Nephron progenitor cell (in vitro differentiated cells): ENCODE measurements at places on chromosomes 11 and 22.

GRCh38 chr11:66011785-66012303 lies at the start of gene CST6:
TSS of gene CST6 (plus strand) at chr11:66012008. CDS start at chr11:66012045, 37 bp downstream.
- H3K36me3 ChIP-seq = no peaks in the 10 kb centered on the region
- no peak within 1 kb of the TSS for H3K4me3 ChIP-seq
- DNase-seq = no peak
- H3K27ac ChIP-seq = no peak within 1 kb of the TSS

GRCh38 chr11:58898106-58898505 lies 41.2 kb upstream of the GLYATL1 start:
- H3K4me3 ChIP-seq = no peak overlapping the region
- no peak for DNase-seq
- no peaks in the 10 kb centered on the region for H3K27me3 ChIP-seq
- peaks cover 30% of the 10 kb centered on the region for H3K36me3 ChIP-seq
- H3K27ac ChIP-seq = peak overlapping the region; percentile 72

DNA sequence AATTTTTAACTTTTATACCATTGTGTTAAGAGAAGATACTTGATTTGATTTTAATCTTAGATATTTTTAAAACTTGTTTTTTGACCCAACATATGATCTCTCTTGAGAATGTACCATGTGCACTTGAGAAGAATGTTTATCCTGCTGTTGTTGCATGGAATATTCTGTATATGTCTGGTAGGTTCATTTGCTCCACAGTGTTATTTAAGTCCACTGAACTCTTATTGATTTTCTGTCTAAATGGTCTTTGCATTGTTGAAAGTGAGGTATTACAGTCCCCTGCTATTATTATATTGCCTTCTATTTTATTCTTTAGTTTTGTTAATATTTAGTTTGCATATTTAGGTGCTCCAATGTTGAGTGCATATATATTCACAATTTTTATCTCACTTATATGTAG lies 397.3 kb upstream of the CCDC179 start:
- no peaks in the 10 kb centered on the region for H3K36me3 ChIP-seq
- no peaks in the 10 kb centered on the region for H3K27me3 ChIP-seq

- H3K4me3 ChIP-seq = no peak overlapping the region
- no peaks in the 10 kb centered on the region for H3K36me3 ChIP-seq
- no peak overlapping the region for H3K27ac ChIP-seq
Measured at GRCh38 chr22:36737776-36738175, 34.2 kb upstream of the CACNG2 start.

DNA sequence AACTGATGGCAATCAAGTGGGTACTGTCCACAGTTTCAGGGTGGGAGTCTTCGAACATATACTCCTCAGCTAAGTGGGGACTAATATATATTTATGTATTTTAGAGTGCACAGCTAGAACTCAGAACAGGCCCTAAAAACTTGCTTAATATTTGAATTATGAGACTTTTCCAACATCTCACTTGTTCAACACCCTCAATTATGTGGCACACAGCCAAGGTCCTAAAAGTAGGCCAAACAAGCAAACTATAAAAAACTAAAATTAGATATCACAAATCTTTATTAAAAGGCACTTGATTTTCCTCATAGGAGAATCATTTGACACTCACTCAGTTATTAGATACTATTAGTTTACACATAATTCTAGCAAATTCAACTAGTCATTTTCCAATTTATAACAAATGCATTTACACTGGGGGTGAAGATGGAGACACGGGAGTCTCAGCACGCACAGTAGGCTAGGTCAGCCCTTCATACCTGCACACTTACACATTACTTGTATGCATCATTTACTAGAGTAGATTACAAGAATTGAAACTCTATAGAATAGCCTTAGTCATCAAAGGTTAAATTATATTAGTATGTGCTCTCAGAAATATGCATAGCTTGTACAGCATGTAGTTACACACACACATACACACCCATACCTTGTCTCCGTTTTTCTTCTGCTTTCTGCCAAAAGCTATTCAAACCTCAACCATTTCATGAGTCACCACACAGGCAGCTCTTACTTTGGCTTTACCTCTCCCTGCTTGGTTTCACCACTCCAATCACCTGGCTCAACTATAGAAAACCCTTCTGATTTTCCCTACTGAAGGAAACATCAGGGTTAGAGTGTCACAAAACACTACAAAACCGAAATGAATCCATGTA lies 171.5 kb downstream of the SBF2 start:
- peaks cover 6% of the 10 kb centered on the region for H3K4me1 ChIP-seq
- H3K4me3 ChIP-seq = no peak overlapping the region
- no peaks in the 10 kb centered on the region for H3K27me3 ChIP-seq
- H3K36me3 ChIP-seq = peaks cover 6% of the 10 kb centered on the region

DNA sequence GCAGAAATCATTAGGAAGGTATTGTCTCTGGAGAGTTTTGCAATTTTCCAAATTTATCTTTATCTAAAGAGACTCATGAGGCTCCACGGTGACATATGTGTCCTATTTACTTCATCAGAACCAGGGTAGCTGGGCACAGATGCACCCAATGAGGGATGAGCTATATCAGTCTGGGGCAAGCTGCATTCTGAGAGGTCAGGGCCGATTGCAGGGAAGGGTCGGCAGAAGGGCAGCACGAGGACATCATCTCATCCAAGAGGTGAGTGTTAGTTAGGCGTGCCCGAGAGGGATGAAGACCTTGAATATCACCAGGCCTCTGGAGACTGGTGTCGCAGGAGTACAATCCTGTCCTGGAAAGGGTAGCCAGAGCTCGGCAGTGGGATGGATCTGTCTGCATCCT lies 41.0 kb upstream of the SPON1 start:
- DNase-seq = no peak
- H3K27me3 ChIP-seq = peaks cover 3% of the 10 kb centered on the region
- peaks cover 59% of the 10 kb centered on the region for H3K4me1 ChIP-seq
- no peak overlapping the region for H3K27ac ChIP-seq

DNA sequence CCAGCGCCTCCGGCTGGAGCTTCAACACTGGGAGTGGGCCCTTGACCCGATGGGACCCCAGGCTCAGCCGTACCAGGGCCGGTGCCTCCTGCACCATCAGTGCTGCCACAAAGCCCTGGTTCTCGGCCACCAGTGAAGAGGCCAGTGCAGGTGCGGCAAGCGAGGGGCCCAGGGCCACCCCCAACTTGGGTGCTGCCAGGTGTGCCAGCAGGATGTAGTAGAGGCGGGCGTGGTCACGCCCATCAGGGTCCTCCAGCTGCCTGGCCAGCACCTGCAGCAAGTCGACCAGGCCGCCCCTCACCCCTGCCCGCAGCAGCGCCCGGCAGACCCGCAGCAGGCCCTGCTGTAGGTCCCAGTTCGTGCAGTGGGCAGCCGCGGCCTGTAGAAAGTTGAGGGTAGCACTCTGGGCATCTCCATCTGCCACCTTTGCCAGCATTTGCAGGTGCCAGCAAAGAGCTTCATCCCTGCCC lies 2.3 kb downstream of the AP5B1 start:
- DNase-seq = no peak
- no peaks in the 10 kb centered on the region for H3K4me1 ChIP-seq
- H3K4me3 ChIP-seq = no peak overlapping the region

DNA sequence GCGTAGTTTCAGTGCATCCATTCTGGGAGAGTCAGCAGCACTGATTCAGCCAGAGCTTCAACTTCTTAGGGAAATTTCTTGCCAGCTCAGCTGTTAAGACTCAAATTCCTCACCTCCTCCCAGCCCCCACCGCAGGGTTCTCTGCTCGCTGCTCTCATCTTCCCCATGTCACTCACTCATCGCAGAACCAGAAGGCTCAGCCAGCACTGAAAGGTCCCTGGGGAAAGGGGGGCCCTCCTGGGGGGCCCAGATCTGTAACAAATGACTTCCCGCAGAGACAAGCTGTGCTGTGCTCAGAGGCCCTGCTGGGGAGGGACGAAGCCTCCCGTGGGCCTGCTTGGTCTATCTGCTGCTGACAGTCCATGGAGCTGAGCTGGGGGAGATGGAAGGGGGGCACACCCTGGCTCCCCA lies 220.6 kb downstream of the NTM start:
- DNase-seq = peak; percentile 37
- H3K27me3 ChIP-seq = peaks cover 2% of the 10 kb centered on the region
- H3K27ac ChIP-seq = no peak overlapping the region
- H3K4me3 ChIP-seq = peak overlapping the region; percentile 24
- H3K4me1 ChIP-seq = peaks cover 71% of the 10 kb centered on the region

GRCh38 chr22:32600147-32600546 lies 125.5 kb downstream of the FBXO7 start:
- H3K27ac ChIP-seq = no peak overlapping the region
- no peak for DNase-seq
- H3K4me3 ChIP-seq = no peak overlapping the region
- peaks cover 18% of the 10 kb centered on the region for H3K4me1 ChIP-seq
- no peaks in the 10 kb centered on the region for H3K36me3 ChIP-seq

DNA sequence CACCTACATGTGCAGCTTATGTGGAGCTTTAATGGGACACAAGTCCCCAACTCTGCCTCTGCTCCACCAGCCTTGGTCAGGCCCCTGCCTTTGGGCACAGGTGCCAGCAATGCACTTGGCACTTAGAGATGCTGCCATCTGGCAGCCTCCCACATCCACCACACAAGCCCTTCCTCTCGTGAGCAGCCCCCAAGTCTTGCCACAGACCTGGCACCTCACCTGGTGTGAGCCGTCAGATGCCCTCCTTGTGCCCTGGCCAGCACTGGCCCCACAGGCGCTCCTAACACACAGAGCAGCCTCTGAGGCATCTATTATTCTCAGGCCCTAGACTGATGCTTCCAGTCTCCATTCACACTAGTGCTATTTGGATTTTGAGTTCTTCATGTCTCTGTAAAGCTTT lies 24.5 kb upstream of the SERPIND1 start:
- no peak for DNase-seq
- H3K4me1 ChIP-seq = peaks cover 18% of the 10 kb centered on the region
- H3K4me3 ChIP-seq = no peak overlapping the region
- no peaks in the 10 kb centered on the region for H3K27me3 ChIP-seq

GRCh38 chr11:7639643-7640025 lies 33.7 kb downstream of the CYB5R2 start:
- no peaks in the 10 kb centered on the region for H3K27me3 ChIP-seq
- peaks cover 30% of the 10 kb centered on the region for H3K4me1 ChIP-seq
- peaks cover 63% of the 10 kb centered on the region for H3K36me3 ChIP-seq
- no peak for DNase-seq

DNA sequence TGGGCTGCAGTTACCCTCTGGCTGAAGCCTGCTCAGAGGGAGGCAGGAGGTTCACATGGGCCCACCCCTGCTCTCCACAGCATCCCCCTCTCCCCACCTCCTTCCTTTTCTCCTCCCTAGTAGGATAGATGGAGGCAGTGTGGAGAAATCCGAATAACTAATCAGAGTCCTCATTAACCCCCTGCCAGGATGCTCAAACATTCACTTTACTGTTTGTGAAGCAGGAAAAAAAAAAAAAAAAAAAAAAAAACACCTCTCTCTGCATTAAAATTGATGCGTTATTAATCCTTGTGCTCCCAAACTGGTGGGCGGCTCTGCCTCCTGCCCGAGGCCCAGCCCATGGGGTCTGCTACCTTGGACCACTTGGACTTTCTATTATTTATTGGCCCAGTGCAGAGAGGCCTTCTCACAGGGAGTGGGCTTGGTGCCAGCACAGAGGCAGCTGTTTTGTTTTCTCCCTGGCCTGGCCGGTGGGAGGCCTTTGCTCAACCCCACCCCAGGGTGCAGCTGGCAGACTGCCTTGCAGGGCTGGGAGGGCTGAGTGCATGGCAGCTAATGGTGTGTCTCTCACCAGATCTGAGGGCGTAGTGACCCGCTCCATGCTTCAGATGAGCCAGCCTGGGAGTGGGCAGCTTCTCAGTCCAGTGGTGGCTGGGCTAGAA lies 150.7 kb downstream of the PKNOX2 start:
- H3K27me3 ChIP-seq = peaks cover 4% of the 10 kb centered on the region
- H3K36me3 ChIP-seq = peaks cover 47% of the 10 kb centered on the region
- no peak overlapping the region for H3K27ac ChIP-seq
- DNase-seq = no peak
- peaks cover 41% of the 10 kb centered on the region for H3K4me1 ChIP-seq

- no peak overlapping the region for H3K27ac ChIP-seq
- no peaks in the 10 kb centered on the region for H3K4me1 ChIP-seq
- no peaks in the 10 kb centered on the region for H3K36me3 ChIP-seq
- no peak overlapping the region for H3K4me3 ChIP-seq
- H3K27me3 ChIP-seq = no peaks in the 10 kb centered on the region
Measured at GRCh38 chr11:10942620-10943019, 84.8 kb upstream of the ZBED5 start.

GRCh38 chr11:78714539-78714938 lies 139.9 kb upstream of the NARS2 start:
- peaks cover 9% of the 10 kb centered on the region for H3K27me3 ChIP-seq
- H3K36me3 ChIP-seq = peaks cover 48% of the 10 kb centered on the region
- no peak overlapping the region for H3K27ac ChIP-seq
- DNase-seq = no peak
- peaks cover 6% of the 10 kb centered on the region for H3K4me1 ChIP-seq
- H3K4me3 ChIP-seq = no peak overlapping the region

- no peaks in the 10 kb centered on the region for H3K36me3 ChIP-seq
- H3K27ac ChIP-seq = no peak overlapping the region
- peaks cover 12% of the 10 kb centered on the region for H3K4me1 ChIP-seq
- DNase-seq = no peak
Measured at GRCh38 chr11:86748296-86748695, 52.0 kb upstream of the PRSS23 start.

DNA sequence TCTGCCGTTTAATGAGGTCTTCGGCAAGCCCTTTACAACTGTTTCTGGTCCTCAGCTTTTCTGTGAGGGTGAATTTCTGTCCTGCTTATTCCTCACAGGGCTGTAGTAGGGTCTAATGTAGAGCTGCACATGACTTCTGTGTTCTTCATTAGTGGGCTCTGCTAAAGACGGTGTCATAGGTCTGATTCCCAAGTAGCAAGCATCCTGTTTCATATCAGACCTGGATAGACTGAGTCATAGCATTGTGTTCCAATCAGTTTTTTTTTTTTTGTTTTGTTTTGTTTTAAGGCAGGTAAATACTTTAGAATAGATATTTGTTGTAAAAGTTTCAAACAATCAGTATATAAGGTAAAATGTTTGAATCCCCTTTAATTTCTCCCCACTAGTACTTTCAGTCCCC lies 35.4 kb downstream of the BIRC2 start:
- no peak overlapping the region for H3K4me3 ChIP-seq
- no peaks in the 10 kb centered on the region for H3K27me3 ChIP-seq
- peaks cover 53% of the 10 kb centered on the region for H3K36me3 ChIP-seq
- no peak overlapping the region for H3K27ac ChIP-seq

GRCh38 chr11:4626207-4627099 lies 10.8 kb upstream of the OR51D1 start:
- peak; percentile 88 for DNase-seq
- no peaks in the 10 kb centered on the region for H3K36me3 ChIP-seq
- H3K27ac ChIP-seq = no peak overlapping the region
- H3K4me3 ChIP-seq = peak overlapping the region; percentile 19
- H3K4me1 ChIP-seq = peaks cover 5% of the 10 kb centered on the region
- H3K27me3 ChIP-seq = peaks cover 8% of the 10 kb centered on the region
